CD4-positive, alpha-beta T cell treated with Interleukin-17A for 1 hour (primary cell): ENCODE measurements at places on chromosomes 1 and 21.

DNA sequence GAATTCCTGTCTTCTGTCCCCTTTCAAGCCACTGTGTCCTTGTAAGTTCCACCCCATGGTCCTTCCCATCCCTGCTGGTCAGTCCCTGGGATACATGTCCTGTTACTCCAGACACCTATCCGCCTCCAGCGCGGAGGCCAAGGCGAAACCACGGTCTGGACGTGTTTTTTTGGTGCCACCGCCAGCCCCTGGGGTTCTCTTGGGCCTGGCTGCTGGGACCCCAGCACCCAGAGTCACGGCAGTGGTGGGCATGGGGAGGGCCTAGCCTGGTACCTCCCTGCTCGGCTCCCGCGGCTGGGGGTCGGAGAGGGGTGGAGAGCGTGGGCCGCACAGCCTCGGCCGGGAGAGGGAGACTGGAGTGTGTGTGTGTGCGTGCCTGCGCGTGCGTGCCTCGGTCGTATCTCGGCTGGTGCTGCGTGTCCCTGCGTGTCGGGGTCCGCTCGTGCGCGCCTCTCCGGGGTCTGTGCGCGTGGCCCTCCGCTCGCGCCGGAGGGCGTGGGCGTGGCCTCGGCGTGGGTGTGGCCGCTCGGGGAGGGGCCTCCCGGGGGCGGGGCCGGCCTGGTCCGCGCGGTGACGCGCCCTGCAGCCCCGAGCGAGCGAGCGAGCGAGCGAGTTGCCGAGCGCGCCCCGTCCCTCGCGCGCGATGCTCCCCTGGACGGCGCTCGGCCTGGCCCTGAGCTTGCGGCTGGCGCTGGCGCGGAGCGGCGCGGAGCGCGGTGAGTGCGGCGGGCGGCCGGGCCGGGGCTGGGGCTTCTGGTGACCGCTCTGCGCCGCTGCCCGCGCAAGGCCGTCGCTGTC lies at the start of gene VWA1:
Gene VWA1, plus strand, starts transcription at position 585 of the 798 bp plus-strand sequence. Its CDS starts 59 bp downstream, at position 644.
- peak; percentile 63 for DNase-seq

- no peak for DNase-seq
These were observed 4.8 kb upstream of the KCNJ6 start for GRCh38 chr21:37921091-37921490.

DNA sequence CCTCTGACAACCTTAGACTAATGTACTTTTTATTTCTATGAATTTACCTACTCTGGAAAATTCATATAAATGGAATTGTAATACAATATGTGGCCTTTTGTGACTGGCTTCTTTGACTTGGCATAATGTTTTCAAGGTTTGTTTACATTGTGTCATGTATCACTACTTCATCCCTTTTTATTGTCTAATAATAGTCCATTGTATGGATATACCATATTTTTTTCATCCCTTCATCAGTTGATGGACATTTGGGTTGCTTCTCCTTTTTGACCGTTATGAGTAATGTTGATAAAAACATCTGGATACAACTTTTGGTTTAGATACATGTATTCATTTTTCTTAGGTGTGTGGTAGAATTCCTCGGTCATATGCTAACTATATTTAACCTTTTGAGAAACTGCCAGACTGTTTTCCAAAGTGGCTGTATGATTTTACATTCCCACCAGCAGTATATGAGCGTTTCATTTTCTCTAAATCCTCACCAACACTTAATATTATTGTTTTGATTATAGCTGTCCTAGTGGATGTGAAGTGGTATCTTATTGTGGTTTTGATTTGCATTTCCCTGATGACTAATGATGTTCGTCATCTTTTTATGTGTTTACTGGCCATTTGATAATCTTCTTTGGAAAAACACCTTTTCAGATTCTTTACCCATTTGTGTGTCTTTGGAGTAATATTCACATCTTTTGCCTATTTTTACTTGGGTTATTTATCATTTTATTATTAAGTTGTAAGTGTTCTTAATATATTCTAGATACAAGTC lies 3.5 kb downstream of the RO60 start:
- DNase-seq: no peak

GRCh38 chr1:230407351-230407750 lies 18.8 kb downstream of the PGBD5 start:
- no peak for DNase-seq

GRCh38 chr1:226972931-226973330 lies 32.8 kb downstream of the COQ8A start:
- no peak for DNase-seq

DNA sequence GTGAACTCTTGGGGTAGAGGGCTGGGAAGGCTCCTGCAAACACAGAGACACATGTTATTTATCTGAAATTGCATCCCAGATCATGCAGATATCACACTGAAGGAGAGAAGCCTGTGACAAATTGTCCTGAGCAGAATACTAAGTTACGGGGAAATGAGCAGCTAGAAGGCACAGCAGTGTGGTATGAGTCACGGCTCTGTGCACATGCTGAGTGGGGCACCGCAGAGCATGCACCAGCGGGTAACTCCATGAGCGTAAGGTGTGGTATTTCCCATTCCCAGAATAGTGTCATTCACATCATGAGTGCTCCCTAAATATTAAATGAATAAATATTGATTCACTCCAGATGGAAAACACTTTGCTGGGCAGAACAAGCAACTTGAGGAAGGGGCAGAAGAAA lies 21.3 kb upstream of the FCRL2 start:
- DNase-seq: no peak

DNA sequence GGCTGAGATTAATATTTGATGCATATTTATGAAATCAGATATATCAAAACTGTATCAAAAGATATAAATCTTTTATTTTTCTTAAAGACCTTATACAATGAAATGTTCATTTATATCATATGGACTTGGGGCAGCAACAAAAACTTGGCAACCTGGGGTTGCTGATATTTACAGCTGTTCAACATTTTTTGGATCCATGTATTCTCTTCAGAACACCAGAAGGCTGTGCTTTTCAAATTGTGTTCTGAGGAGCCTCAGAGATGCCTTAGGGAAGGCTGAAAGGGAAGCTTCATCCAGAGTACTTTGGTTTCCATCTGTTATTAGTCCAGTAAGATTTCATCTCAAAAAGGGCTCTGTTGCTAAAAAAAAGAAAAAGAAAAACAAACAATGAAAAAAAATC lies 94.8 kb downstream of the DISC1 start:
- no peak for DNase-seq

DNA sequence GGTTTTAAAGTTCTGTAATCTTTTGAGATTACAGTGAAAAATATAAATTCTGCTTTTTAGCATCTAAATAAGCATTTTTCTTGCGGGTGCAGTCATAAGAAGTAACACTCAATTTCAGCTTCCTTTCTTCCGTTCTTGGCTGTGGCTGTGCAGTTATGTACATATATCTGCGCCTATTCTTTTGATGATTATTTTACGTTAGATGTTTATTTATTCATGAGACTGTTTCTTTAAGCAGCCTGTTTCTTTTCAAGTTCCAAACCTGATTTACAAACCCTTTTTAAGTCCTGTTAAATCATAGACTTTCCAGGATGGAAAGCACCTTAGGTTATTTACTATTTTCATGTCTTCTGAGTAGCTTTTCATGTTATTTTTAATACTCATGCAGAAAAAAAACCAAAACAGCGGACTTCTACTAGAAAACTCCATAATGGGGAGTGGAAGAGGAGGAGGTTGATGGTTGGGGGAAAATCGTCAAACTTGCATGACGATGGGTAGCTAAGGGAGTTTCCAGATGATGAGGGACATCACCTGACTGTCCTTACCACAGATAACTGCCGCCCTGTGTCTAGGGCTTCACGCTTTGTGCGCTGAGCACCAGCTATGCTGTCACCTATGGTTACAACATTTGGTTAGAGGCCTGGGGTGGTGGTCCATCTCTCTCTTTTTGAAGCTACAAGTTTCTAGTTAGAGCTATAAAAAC lies 2.6 kb downstream of the PRDM2 start:
- peak; percentile 94 for DNase-seq

DNA sequence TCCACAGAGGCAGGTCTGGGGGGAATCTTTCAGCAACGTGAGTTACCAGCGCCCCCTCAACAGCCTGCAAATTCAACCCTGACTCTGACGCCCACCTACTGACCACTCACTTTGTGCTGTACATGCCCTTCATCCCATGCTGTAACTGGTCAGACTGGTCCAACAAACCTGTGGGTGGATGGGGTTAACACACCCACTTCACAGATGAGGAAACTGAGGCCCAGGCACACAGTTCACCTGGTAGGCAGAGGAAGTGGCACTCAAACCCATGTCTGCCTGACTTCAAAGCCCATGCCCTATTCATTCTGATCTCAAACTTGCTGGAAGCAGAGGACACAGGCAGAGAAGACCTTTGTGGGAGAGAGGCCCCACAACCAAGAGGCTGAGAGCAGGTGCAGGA lies 172.9 kb downstream of the TRABD2B start:
- no peak for DNase-seq

DNA sequence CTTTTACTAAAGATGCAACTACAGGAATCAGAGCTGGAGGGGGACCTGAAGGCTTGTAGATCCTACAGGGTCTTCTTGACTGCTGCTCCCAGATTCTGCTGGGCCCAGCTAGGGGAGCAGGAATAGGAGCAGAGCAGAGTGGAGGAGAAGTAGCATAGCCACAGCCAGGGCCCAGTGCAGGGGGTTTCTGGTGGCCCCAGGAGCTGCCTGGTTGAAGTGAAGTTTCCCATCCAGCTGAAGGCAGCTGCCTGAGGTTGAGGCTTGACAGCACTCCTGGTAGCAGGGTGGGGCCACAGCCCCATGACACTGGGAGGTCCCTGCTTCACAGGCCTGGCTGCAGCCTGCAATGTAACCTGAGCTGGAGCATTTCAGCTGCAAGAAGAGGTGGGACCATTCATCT lies 2.0 kb upstream of the INPP5B start:
- no peak for DNase-seq

GRCh38 chr1:190207733-190208132 lies 269.9 kb downstream of the BRINP3 start:
- no peak for DNase-seq

DNA sequence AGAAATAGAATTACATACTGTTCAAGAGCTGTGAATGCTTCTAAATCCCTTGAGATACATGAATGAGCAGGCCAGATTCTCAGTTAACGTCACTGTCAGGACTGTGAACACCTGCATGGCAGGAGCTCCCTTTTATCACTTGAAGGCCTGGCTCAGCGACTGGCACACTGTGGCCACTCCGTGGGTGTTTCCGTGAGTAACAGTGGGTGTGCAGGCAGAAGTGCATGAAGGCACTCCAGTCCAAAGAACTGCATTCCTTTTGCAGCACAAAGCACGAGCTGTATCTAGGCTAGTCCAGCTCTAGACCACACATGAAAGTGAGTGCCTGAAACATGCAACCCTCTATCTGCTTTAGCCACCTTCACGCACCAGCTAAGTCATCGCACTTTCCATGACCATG lies 9.6 kb upstream of the SIM2 start:
- no peak for DNase-seq

DNA sequence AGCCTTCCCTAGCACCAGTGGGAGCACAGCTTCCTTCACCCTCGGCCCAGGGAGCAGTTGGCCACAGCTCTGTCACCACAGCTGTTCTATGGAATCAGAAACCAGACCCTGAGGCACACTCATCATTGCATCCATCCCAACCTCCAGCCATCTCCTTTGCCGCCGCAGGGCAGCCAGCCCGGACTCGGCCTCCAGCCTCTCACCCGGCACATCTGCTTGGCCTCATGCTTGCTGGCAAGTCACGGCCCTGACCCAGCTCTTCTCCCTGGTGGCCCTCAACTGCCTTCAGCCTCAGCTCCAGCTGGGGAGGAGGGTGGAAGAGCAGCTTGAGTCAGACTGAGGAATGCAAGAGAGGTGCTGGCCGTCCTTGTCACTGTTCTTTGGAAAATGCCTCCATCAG lies 59.8 kb downstream of the TOR1AIP2 start:
- no peak for DNase-seq
